ENCODE measurements at places on chromosomes 1 and 21.

DNA sequence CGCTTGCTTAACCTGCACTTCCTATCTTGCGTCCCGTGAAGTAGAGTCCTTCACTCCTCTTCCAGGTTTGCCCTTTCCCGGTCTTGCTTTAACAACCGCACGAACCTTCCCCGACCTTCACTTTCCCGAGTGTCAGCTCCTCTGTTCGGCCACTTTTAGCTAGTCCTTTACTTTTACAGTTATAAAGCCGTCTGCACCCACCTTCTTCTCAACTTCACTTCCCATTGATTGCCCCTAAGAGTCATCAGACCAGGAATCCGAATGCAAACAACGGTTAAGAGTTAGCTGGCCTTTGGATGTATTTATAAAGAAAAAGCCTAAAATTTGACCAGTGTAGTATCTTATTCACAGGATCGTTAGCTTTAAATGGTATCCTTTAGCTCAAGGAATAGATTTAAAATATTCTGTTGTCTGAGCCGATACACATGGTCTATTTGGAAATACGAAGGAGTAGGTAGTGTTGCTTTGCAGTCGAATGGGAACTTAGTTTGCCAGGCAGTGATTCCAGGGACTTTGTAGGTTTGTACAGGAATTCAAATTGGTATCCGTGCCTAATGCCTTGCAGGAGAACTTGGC, 1.4 kb downstream of the PPP2R5A start:
- peak; percentile 18 for DNase-seq

- no peak for DNase-seq
Measured at GRCh38 chr1:239558559-239558958, 172.2 kb downstream of the CHRM3 start.

GRCh38 chr1:32980080-32980479, 15.5 kb upstream of the RNF19B start:
- no peak for DNase-seq

GRCh38 chr21:38188037-38188436, 68.8 kb upstream of the KCNJ15 start:
- DNase-seq, result no peak

DNA sequence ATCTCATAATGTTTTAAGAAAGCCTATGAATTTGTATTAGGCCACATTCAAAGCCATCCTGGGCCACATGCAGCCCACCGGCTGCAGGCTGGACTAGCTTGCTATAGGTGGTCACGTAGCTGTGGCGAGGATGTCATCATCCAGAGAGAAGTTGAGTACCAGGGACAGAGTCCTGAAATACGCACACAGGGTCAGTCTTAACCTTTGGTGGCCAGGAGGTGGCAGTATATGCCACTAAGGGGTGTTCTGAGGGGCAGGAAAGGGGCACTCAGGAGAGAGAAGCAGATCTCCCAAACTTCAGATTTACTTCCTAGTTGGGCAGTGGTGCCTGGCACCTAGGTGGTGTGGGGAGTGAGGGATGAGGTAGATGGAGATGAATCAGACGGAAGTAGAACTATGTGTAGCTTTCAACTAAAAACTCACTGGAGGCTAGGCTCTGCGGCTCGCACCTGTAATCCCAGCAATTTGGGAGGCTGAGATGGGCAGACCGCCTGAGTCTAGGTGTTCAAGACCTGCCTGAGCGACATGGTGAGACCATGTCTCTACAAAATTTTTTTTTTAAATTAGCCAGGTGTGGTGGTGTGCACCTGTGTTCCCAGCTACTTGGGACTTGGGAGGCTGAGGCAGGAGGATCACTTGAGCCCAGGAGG, 16.3 kb upstream of the CDK18 start:
- DNase-seq, result peak; percentile 70

GRCh38 chr21:44317871-44318270, 18.0 kb downstream of the PFKL start:
- DNase-seq, result no peak

DNA sequence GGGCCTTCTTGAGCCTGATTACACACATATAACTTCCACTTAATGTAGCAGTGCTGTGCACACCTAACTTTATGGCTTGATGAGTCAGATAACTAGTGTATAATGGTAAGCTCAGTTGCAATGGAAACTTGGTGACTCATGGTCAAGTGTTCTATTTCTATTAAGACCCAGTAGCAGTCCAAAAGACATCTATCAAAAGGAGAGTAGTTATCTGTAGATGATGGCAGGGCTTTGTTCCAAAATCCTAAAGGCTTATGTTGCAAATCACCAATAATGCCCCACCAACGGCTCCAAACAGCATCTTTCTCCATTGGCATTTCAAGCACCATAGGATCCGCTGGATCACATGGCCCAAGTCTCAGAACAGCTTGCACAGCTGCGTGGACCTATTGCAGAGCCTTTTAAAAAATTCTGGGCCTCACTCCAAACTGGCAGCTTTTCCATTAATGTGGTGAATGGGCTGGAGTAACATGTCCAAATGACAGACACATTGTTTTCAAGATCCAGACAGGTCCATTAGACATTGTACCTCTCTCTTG, 566.8 kb upstream of the USP24 start:
- peak; percentile 70 for DNase-seq

DNA sequence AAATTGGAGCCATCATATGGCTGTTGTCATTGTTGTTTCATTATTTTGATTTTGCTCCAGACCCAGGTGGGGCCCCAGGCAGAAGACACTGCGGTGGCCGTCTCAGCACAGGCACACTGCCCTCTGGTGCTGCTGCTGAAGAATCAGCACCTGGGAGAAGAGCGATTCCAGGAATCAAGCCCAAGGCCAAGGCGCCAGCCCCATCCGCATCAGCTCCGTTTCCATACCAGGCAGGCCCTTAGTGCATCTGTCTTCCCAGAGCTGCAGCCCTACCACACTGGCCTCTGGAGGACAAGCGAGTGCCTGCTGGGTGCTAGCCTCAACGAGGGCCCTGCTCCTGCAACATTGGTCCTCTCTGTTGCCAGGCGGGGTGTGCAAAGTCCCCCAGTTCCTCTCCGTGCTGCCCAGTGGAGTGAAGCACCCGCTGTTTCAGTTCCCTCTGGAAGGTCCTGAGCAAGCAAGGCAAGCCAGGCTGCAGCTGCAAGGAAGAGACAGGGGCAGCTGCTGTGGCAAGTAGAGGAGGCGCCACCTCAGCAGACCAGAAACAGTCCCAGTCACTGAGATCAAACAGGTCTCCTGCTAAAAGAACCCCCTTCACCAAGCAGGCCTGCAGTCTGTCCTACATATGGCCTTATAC, 5.2 kb downstream of the GRIK3 start:
- DNase-seq, result no peak

GRCh38 chr1:212686069-212686468, 13.6 kb downstream of the BATF3 start:
- no peak for DNase-seq

- no peak for DNase-seq
Measured at GRCh38 chr1:70085521-70085920, 119.9 kb downstream of the LRRC40 start.

- DNase-seq, result no peak
Measured at GRCh38 chr1:220290140-220290761, 18.0 kb upstream of the RAB3GAP2 start.

DNA sequence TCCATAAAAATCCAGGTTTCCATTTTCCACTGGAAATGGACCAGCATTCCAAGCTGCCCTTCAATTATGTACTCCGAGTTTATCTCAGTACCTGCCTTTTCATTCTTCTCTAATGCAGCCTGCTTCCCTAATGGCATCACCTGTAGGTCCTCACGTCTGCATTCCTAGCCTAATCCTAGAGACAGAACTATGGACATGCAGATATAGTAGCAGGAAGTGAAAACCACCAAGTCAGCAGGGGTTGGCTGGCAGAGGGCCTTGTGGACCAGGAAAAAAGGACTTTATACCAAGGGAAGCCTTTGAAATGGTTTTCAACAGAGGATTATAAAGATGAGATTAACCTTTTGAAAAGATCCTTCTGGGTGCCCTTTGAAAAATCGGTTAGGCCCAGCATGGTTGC, 135.7 kb upstream of the L1TD1 start:
- no peak for DNase-seq

DNA sequence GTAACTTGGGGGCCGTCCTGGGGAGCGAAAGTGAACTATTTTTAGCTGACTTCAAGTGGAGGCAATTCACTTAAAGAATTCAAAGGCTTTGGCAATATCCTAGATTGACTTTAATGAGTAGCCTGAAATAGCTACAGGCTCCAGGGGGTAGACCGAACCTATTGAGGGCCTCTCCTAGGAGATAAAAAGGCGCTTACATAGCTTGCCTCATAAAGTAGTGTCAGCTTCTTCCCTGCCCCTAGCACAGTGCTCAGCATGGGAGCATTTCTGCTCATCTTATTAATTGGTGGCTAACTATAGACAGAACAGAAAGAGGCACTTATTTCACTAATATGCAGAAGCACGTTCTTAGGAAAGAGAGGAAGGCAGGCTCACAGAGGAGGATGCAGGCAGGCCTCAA, 12.3 kb upstream of the CTNNBIP1 start:
- DNase-seq, result no peak

DNA sequence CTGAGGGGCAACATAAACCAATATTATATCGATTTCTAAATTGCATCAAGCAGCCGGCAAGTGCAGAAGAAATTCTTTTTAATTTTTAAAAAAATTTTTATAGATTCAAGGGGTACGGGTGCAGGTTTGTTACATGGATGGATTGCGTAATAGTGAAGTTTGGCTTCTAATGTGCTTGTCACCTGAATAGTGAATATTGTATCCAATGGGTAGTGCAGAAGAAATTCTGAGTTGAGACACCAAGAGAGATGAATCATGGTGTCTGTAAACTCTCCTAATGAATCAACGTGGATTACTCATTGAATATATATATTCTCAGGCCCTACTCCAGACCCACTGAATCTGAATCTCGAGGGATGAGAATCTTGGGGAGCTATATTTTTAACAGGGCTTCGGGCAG, 253.7 kb upstream of the FOXD3 start:
- no peak for DNase-seq

GRCh38 chr1:50266509-50266908, 156.7 kb downstream of the DMRTA2 start:
- DNase-seq, result peak; percentile 4

GRCh38 chr21:25657140-25657539, 18.1 kb downstream of the JAM2 start:
- DNase-seq, result no peak

- DNase-seq, result no peak
Measured at GRCh38 chr1:196550731-196551130, 57.5 kb downstream of the KCNT2 start.

DNA sequence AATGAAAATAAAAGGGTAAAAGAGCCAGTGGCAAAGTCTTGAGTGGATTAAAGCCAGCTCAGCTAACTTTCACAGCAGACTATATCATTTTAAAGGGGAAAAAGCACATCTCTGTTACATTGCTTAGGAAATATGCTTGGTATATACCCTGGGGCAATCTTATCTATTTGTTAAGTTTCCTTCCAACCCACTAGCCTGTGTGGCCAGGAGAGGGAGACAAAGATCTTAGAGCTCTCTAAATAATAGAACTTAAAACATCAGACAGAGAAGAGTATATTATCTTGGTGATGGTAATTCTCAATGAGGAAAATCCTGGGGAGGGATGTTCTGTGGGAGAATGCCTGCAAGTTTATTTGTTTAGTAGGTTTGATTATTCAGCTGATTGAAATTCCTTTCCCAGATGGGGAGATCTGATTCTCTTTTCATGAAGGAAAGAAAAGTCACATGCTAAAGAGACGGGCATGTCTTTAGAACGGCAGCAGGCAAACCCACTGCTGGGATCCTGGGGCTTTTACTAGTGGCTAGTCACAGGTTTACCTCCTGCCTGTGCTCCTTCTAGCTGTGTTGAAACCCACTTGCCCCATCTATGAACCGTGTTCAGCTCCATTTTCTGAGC, 3.6 kb downstream of the KCNE2 start:
- peak; percentile 58 for DNase-seq

- no peak for DNase-seq
Measured at GRCh38 chr1:70517444-70517843, 106.4 kb downstream of the CTH start.

DNA sequence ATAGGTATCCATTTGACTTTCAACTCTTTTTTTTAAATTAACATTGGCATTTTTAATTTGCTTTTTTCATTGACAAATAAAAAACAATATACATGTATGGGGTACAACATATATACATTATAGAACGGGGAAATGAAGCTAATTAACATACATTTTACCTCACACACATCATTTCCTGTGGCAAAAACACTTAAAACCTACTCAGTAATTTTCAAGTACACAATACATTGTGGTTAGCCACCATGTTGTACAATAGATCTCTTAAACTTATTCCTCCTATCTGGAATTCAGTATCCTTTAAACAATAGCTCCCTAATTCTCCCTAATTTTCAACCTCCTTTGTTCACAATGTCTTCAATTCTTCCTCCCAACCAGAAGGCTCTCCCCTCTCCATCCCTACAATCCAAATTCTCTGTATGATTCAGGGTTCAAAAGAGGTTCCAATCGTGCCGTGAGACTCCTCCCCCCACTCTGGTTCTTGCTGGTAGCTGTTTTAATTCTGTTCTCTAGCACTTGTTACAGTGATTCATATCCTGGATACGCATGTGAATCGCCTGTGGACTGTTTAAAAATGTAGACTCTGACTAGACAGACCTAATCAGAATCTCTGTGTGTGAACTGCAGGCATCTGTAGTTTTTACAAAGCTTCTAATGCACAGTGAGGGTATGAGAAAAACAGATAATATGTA, 87.6 kb upstream of the DUSP10 start:
- no peak for DNase-seq

GRCh38 chr1:237867380-237867888, 23.3 kb downstream of the ZP4 start:
- DNase-seq, result no peak

- no peak for DNase-seq
Measured at GRCh38 chr1:169151338-169151837, 44.9 kb downstream of the ATP1B1 start.

- DNase-seq, result no peak
Measured at GRCh38 chr1:244237445-244237844, 186.4 kb downstream of the ZBTB18 start.

DNA sequence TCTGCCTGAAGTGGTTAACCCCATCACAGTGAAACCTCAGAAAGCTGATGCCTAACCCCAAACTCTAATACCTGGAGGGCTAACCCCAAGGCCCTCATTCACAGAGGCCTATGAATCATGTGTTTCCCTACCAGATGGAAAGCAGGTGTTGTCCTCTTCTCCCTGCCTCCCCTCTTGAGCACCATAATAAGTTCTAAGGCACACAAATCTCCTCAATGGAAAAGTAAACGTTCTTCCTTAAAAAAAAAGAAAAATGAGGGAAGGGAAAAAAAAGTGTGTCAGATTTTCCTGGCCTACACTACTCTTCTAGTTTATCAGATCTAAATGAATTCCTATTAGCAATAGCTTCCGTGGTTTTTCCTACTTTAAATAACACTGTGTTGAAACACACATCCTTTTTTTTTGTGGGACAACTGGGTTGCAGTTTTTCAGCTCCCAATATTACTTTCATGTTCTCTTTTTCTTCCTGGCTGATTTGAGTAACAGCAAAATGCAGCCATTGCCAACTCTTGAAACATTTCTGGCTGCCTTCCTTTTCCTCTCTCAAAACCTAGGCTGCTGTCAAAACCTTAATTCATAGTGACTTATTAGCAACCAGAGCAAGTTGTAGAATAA, 43.2 kb downstream of the SLC44A3 start:
- peak; percentile 2 for DNase-seq

- peak; percentile 43 for DNase-seq
Measured at GRCh38 chr1:152654110-152654509, 9.1 kb upstream of the LCE2D start.

- DNase-seq, result no peak
Measured at GRCh38 chr1:38918568-38918967, 23.1 kb downstream of the RHBDL2 start.

Measured in LoVo (cell line).